ENCODE measurements at places on chromosomes 16 and 17.

GRCh38 chr16:52953215-52953614, 99.5 kb downstream of the CHD9NB start:
- no peak for DNase-seq

- DNase-seq = no peak
Measured at GRCh38 chr16:25030420-25031131, 15.4 kb upstream of the ARHGAP17 start.

DNA sequence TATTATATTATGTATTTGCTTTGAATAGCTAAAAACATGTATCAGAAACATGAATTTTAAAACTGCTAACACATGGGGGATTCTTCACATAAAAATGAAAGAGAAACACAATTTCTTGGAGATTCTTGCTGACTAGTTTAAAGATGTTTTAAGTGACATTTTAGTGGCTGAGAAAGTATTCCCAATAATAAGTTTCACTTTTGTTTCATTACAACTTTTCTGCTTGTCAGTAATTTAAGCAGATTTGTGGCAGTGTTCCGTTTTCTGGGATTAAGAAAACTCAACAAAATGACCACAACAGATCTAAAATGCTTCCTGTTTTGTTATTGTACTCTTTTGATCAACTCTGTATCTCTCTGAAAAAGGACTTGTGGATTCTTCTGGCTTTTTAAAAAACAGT, 75.9 kb downstream of the NLK start:
- DNase-seq = no peak

DNA sequence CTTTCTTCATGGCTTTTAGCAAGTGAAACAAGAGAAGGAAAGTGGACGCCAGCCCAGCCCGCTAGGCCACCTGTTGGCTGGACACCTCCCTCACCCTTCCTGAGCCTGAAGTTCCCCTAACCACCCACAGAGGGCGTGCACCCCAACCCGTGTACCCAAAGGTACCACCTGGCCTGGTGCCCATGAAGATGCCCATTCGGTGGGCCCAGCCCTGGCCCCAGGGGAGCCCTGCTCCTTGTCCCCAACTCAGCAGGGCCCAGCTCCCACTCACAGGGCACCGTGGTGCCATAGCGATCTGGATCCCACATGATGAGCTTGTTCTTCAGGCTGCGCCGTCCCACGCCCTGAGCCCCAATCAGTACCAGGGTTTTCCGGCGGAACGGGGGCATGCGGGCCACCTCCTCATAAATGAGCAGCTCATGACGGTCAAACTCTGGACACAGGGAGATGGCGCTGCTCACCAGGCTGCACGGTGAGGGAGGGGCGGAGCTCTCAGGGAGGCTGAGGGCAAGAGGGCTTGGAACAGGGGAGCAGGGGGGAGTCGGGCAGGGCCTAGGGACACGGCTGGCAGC, 26.8 kb downstream of the MPP2 start:
- peak; percentile 32 for DNase-seq

DNA sequence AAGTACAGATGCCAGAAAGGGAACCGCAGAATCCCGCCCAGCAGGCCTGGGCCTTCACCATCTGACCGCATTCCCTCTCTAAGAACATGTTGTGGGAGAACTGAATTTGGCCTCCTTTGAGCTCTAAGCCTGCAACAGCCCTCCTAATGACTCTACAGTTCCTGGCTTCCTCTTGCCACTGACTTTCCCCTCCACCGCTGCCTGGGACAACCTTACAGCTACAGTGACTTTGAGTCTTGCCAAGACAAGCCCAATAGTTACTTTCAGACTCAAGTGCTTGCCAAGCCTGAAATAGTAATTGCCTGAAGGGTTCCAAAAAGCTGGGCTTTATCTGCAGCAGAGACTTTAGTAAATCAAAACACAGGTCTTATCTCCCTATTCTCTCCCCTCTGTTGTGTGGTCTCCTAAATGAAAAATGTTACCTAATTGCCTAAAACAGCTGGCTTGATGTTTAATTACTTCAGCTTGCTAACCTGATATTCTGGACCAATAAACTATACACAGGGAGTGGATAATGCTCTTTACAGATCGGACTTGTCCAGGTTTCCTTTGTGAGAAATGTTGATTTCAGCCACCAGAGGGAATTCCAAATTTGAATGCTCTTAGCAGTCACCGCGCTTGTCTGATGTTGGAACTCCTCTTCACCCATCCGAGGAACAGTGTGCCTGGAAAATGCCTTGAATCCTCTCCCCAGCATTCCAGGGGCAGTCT, 85.1 kb upstream of the TBX2 start:
- DNase-seq = no peak

GRCh38 chr17:52138350-52138749, 20.2 kb downstream of the CA10 start:
- DNase-seq = no peak

GRCh38 chr16:12474806-12475410, 328.8 kb downstream of the CPPED1 start:
- no peak for DNase-seq

DNA sequence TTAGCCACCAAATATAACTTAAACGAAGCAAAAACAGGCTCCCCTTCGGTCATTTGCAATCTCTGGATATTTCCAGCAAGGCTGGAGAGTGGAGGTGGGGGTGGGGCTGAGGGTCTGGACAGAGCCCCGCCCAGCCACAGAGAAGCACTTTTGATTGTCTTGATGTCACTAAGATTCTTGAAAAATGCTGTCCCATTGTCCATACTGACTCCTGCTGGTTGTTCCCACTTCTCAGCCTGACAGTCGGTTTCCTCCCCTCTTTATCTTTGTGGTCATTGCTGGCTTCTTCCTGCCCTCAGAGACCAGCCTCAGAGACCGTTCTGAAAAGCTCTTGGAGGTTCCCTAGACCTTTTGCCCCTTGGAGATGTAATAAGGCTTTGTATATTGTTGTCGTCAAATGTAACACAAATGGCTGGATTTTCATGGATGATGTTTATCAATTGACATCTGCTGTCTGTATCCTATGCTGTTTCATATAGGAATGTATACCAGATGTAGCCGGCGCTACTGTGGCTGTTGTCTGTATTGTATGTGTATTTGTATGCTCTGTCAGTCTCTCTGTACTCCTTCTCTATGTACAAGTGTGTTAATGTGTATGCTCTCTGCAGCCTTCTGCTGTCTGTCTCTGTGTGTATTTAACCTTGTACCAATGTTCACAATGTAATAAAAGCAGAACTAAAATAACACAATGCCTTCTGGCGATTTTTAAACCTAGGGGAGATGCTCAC, 94.8 kb upstream of the DNAH9 start:
- no peak for DNase-seq
